HepG2 (cell line): ENCODE measurements at places on chromosomes 5 and 9. TPM values are rescaled to one million over a fixed set of nuclear protein-coding genes. Genes with fewer than 3 reads are reported as not detected.
A peak's percentile ranks its signal among the peaks of the same experiment; 100 is the strongest.

DNA sequence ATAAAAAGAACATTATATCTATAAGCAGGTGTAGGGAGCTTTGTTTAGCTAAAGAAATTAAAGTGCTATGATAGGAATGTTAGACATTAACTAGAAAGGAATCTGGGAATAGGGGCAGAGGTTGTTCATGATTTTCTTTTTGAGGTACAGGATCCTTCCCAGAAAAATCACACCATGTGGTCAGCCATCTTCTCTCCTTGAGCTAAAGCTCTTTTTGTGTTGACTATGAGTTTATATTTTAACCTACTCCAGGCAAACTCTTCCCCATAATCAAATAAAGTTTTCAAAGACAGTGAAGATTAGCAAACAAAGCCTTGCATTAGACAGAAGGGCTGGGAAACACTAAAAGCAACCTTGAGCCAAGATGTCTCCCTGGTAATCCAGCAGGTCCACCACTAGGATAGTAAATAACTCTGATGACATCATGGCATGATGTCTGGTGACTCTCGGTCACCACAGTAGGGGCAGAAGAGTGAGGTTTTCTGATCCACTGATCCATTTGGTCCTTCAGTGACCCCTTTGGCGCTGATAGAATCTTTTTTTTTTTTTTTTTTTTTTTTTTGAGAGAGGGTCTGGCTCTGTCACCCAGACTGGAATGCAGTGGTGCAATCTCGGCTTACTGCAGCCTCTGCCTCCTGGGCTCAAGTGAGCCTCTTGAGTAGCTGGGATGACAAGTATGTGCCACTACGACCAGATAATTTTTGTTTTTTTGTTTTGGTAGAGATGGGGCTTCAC lies 30.6 kb upstream of the IL6ST start:
- peak; percentile 97 for DNase-seq

- peak; percentile 43 for DNase-seq
Observed at GRCh38 chr9:127942216-127943010, 4.8 kb upstream of the DPM2 start.

- no peak for DNase-seq
Observed at GRCh38 chr9:36341936-36342577, 58.0 kb downstream of the RNF38 start.

GRCh38 chr9:16846367-16846766 lies 24.1 kb downstream of the BNC2 start:
- DNase-seq = no peak

- DNase-seq = no peak
Observed at GRCh38 chr5:100800562-100800961, 102.5 kb downstream of the ST8SIA4 start.

DNA sequence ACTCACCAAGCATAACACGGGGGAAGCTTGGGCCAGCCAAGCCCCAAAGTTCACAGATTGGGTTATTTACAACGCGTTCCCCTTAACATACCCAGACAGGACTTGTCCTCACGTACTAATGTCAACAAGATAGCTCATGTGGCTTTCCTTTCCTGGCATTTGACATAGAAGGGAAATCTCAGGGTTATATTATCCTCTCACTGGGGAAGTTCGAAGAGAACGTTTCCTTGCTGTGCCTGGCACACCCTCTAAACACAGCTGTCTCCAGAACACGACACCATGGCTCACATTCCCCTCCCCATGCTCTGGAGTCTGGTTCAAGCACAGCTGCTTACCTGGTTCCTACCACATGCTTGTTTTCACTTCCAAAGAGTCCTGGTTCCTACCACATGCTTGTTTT lies 46.8 kb upstream of the OTULINL start:
- DNase-seq = no peak

DNA sequence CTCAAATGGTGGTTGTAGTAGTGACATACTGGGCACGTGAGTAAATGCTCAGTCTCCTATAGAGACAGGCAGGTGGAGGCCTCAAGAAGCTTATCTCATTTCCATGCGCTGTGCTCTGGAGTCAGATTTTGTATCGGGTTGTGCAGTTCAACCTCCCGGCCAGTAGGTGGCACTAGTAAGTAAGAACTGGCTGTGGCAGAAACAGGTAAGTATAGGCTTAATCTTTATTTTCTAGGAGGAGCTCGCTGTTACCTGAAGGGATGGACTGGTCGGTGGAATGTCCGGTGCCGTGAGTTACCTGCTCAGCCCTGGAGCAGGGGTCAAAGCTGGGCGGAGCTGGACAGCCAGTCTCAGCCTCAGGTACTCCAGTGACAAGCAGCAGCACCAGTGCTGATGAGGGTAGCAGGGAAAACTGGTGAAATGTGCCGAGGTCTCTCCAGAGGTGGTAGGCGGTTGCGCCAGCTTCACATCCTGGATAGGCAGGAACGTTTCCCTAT lies 880.1 kb upstream of the SEMA6A start:
- peak; percentile 50 for DNase-seq

DNA sequence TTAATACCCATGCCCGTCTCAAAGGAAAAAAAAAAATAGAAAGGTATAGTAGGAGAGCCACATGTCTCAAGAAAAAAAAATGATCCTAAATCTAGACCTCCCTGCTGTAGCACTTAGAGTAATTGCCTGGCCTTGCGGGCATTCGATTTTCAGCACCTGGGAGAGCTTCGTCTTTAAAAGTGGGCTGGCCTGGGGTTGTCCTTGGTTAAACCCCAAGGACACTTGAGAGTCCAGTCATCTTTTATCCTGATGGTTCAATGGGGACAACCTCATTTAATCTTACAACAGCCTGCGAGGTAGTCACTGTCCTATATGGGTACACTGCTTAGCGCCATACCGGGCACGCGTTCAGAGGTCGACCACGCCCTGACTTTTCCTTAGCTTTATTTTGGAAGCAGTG lies 60.1 kb downstream of the MAT2B start:
- DNase-seq = no peak

GRCh38 chr5:149824120-149824519 lies 94.0 kb downstream of the PPARGC1B start:
- DNase-seq = peak; percentile 11

DNA sequence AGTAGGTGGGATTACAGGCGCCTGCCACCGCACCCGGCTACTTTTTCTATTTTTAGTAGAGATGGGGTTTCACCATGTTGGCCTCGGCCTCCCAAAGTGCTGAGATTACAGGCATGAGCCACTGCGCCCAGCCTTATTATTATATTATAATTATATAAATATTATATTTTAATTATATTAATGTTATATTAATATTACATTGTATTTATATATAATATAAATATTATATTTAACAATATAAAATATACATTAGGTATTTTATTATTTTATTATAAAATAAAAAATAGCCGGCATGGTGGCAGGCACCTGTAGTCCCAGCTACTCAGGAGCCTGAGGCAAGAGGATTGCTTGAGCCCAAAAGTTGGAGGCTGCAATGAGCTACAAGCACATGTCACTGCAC lies 21.6 kb upstream of the GLDC start:
- DNase-seq = no peak

GRCh38 chr5:73267766-73268435 lies 94.9 kb downstream of the TMEM174 start:
- DNase-seq = no peak

- no peak for DNase-seq
Observed at GRCh38 chr9:3735251-3735650, 209.4 kb upstream of the RFX3 start.

GRCh38 chr9:74117731-74118130 lies 379.4 kb upstream of the RORB start:
- DNase-seq = no peak

DNA sequence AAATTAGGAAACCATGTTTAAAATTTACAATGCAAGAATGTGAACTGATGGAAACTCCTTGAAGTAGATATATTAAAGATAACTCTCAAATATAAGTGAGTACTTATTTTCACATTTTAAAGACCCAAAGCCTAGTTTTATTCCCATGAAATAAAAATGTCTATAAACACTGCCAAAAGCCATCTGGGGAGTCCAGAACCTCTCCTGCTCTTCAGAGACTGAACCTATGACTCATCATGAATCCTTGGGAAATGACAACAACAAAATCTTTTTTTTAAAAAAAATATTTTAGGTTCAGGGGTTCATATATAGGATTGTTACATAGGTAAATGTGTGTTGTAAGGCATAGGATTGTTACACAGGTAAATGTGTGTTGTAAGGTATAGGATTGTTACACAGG lies 33.8 kb upstream of the FYB1 start:
- DNase-seq = no peak

DNA sequence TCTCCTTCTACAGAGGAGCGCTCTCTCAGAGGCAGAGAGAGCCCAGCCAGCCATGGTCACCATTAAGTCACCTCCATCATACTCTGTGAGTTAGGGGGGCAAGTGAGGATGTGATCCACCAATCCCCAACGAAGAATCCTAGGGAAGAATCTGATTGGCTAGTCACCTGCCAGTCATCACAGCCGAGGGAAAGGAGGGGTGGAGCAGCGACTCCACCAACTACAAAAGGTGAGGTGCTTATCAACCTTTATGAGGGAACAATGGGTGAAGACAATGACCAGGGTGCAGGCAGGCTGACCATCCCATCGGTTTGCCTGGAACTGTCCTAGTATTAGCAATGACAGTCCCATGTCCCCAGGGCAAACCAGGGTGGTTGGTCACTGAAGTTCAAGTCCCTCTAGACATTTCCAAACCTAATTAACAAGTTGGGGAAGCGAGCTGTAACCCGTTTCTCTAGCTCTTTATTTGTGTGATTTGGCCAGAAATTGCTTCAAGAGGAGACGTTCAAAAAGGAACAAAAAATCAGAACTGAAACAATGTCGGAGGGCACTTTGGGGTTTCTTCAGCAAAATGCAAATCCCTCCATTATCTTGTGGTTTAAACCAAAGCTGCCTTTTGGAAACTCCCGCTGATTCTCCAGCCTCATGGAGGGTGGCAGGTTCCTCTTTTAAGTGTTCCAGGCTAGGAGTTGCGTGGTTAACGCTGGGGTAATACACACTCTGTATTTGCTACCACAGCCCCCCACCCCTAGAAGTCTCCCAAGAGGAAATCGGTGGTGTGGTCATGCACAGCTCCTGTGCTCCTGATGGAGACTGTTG lies 18.8 kb upstream of the FCN1 start:
- DNase-seq = no peak

DNA sequence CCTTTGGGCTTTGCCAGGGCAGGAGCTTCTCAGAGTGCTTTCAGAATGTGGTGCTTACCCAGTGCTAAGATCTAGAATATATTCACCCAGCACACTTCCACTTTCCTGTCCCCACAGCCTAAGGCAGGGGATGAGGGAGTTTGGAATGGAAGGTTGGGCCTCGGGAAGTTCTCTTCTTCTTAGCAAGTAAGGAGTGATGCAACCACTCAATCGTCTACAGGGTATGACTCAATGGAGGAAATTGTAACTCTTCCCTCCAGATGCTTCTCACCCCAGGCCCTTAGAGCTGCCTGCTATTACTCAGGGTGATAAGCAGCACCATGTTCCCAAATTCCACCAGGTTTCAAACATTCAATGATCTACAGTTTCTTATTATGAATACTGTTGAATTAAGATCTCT lies 30.8 kb upstream of the AGGF1 start:
- DNase-seq = no peak

DNA sequence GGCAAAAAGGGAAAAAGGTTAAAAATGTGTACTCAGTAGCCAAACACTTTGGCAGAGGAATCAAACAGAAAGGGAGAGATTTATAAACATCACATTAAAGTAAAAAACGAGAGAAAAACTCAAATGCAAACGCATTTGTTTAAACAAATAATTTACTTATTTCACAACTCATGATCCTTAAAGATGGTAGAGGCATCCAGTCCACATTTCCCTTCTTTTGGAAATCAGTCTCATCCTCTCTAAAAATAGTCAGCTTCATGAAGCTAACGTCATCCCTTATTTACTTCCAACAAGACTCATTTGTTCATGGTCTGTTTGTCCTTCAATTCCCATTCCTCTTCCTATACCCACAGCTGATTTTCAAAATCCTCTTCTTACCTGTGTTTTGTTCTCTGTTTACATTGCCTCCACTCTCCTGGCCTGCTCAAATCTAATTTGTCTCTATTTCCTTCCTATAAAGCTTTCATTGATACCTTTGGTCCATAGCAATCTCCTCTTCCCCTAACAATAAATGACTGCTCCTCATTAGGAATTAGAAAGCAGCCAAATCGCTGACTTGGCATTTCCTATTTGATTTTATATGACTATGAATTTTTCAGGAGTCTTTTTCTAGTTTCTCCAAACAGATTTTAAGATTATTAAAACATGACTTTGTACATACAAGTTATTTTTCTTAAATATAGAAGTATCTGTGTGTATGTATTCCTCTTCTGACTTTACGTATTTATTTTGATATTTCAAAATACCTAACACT lies 805.3 kb downstream of the TLE1 start:
- no peak for DNase-seq

DNA sequence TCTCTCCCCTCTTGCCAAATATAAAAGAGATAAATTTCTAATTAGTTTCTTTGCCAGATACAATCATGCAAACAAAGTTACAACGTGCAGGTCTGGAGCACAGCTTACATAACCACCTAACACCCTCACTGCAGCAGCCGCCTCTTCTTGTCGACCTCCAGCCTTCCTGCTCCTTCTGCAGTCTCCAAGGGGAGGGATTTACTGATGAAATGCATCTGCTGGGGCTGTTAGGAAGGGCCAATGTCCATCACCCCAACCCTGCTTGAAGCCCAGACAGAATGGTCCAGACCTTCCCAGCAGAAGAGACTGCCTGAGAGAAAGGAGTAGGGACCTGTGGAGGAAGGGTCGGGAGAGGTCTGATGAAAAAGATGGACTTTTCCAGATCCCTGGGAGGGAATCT lies 15.2 kb downstream of the KCNV2 start:
- DNase-seq = no peak

SHISAL2B gene
- total RNA-seq = not detected in 2 replicates

FRMD3 gene
- total RNA-seq = 7.7 and 9.6 TPM in 2 replicates

IL9 gene
- not detected in 2 replicates for total RNA-seq

EQTN gene
- not detected in 2 replicates for total RNA-seq

DROSHA gene
- 29.4 and 73.8 TPM in 2 replicates for total RNA-seq

SUB1 gene
- total RNA-seq = 693 and 1,107 TPM in 2 replicates

OTP gene
- not detected in 2 replicates for total RNA-seq

CDC26 gene
- total RNA-seq = 57.9 and 66.0 TPM in 2 replicates

SCGB3A2 gene
- not detected in 2 replicates for total RNA-seq

CCL27 gene
- not detected in 2 replicates for total RNA-seq

FST gene
- 21.2 and 38.6 TPM in 2 replicates for total RNA-seq

AIF1L gene
- 36.5 and 42.7 TPM in 2 replicates for total RNA-seq
